Nucleus accumbens (tissue), 56 donors: ENCODE measurements at places on chromosomes 7 and 10.

GRCh38 chr10:118357841-118358240, 15.7 kb upstream of the FAM204A start:
- DNase-seq = no peak

GRCh38 chr7:50159154-50159553, 66.1 kb upstream of the ZPBP start:
- DNase-seq = no peak

GRCh38 chr10:49817845-49818244, 55.7 kb upstream of the OGDHL start:
- DNase-seq = no peak

- no peak for DNase-seq
These were observed 587.0 kb downstream of the PARD3 start for GRCh38 chr10:34228066-34228465.

- no peak for DNase-seq
These were observed at the start of gene HOXA7 for GRCh38 chr7:27156508-27156898. TSS of gene HOXA7 (minus strand) at chr7:27156675. CDS start at chr7:27156545, 130 bp downstream.

DNA sequence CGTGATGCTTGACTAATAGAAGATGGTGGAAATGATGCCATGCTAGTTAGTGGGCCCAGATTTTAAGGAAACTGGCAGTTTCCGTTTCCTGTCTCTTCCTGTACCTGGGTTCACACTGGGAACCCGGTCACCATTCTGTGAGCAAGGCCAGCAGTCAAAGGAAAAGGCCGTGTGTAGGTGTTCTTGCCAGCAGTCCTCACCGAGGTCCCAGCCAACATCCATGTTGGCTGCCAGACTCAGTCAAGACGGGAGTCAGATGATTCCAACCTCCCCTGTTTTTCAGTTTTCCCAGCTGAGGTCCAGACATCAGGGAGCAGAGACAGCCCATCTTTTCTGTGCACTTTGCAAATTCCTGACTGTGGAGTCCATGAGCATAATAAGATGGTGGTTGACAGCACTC, 15.2 kb upstream of the PILRB start:
- no peak for DNase-seq

GRCh38 chr7:2168615-2169311, 64.0 kb downstream of the MAD1L1 start:
- DNase-seq = no peak
